ENCODE measurements at places on chromosomes 2 and 18.

DNA sequence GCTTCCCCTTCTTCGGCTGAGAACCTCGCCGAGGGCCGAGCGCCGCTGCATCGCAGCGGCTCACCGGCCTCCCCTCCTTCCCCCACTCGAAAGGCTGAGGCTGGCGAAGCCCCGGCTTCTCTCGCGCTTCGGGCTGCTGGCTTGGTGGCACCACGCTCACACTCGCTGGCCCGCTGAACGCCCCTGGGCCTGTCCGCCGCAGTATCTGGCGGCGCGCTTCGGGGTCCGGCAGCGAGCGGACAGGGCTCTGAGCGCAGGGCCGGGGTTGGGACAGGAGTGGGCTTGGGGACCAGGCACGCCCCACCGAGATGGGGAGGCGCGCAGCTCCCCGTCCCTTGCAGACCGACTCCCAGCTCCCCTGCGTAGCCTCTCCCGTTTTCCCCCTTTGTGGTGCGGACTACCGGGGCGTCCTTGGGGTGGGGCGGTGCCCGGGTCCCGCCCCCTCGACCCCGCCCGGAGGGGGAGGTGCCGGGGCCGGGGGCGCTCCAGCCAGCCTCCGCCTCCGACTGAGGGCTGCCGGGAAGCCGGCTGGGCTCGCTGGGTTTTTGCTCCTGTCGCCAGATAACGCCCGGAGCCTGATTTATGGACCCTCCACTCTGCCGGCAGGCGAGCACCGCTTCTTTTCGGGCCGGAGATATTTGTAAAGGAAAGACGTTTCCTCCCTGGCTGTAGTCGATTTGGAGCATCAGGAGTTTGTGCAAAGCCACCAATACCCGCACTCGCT lies 3.8 kb downstream of the GBX2 start:
- DNase-seq: peak; percentile 72

DNA sequence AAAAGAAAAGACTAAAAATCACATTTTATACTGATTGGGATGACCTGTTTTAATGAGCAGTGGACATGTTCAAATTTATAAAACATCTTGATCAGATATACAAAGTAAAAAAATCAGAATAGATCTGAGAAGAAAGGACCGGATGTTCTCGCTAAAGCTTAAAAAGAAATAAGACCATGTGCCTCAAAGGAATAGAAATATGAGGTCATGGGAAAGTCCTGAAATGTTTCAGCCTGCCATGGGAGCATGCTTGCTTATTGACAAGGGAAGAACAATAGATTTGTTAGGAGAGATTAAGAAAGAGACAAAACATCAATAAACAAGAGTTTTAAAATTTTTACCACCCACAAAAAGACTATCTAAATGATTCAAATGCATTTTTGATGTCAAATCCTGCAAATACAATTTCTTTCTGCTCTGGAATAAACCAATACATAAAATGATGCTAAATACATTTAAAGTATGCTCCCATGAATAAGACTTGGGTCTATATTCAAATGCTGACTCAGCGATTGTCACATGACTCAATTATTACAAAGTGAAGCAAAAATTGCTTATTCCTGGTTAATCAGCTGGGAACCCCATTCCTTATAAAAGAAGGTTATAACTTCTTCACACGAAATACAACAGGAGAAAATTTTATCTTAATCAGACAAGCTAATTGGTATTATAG lies 633.9 kb upstream of the PKDCC start:
- no peak for DNase-seq

DNA sequence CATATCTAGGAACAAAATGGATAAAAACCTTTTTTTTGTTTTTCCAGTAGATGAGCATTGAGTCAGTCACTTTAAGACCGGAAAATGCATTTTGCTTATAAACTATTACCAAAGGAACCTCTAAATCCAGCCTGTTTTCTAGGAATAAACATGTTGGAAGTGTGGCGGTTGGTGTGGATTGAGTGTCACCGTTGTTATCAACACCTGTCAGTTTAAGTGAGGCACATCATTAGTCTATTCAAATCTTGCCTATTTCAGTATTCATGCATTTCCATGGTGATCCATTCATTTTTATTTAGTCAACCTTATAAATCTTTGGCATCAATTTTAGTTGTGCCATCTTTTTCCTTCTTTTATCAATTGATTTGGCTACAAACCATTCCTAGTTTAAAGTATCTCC lies 3.3 kb downstream of the KLHL29 start:
- DNase-seq: no peak

GRCh38 chr2:143402451-143402850 lies 273.2 kb downstream of the ARHGAP15 start:
- no peak for DNase-seq

GRCh38 chr2:61736953-61737352 lies 116.9 kb downstream of the FAM161A start:
- DNase-seq: no peak

GRCh38 chr2:96502891-96503636 lies 2.1 kb downstream of the NEURL3 start:
- DNase-seq: no peak

DNA sequence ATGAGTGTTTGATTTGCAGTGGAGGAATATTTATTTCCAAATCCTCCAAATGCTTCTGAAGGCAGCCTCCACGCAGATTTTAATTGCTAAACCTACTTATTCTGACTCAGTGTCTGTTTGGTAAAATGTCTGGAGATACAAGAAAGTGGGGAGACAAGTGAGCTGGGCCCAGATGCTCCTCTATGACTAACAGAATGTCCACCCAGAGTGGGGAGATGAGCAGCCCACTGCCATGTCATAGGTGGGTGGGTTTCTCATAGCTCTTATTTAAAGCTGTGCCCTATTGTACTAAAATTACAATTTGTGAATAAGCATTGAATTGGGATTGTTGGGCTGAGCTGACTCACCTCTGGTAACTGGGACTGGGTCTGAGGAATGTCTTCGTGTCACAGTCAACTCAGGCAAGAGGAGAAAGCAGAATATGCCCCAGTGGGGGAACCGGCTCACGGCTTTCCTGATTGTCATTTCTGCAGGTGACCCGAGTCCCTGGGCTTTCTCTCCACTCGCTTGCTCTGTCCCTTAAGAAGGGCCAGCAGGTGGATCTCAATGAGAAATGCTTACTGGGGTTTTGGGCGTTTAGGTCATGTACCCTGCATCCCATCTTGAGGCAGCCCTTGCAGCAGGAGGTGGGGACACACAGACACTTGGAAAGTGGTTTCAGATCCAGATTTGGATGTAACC lies 116.3 kb upstream of the SPRED2 start:
- peak; percentile 24 for DNase-seq

DNA sequence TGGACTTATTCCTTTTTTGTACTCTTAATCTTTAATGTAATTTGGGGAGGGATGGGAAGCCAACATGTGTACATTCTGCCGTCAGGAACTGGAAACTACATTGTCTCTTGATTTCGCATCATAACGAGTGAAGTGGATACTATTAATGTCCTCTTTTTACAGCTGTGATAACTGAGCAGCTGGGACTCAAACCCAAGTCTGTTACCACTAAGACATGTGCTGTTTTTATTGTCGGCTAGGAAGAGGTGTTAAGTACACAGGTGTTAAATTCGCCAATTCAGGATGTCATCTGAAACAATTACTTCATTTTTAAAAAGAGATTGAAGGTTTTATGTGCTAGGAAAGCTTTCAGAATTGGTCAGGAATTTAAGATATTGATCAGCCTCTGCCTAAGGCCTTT lies 6.9 kb downstream of the GMCL1 start:
- no peak for DNase-seq

- no peak for DNase-seq
Observed at GRCh38 chr18:56043641-56044061, 455.7 kb upstream of the TCF4 start.

GRCh38 chr2:98769114-98769476 lies 38.2 kb upstream of the MGAT4A start:
- no peak for DNase-seq

DNA sequence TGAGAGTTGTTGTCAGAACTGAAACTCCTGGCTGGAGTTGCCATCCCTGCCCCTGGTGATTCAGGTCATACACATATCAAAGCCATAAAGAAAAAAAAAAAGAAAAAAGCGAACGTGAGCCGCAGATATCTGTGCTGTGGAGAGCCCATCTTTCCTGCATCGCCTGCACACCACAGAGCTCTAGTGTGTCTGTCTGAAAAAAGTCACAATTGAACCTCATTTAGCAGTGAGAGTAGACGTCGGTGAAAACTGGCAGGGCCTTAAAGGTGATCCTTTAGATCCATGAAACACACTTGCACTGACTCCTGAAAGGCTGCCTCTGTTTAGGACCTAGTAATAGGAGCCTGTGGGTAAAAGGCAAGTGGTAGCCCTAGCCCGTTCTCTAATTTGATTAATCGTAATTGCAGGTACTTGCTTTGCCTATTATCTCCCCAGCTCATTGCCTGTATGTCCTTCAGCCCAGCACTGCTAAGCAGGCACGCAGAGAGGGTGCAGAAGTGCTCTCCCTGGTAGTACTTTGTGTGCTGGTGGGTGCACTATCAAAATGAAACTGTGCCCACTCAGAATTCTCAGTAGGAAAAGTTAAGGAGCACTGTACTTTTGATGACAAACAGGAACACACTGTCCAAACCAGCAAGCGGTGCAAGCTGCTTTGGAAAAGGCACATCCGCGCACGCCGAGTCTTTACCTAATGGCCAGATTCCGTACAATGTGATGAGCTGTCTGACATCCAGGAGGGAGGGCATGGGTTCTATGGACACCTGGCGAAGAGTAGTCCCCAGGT lies 103.5 kb upstream of the ASB18 start:
- DNase-seq: no peak

GRCh38 chr2:31558401-31559295 lies 22.1 kb downstream of the SRD5A2 start:
- peak; percentile 40 for DNase-seq

DNA sequence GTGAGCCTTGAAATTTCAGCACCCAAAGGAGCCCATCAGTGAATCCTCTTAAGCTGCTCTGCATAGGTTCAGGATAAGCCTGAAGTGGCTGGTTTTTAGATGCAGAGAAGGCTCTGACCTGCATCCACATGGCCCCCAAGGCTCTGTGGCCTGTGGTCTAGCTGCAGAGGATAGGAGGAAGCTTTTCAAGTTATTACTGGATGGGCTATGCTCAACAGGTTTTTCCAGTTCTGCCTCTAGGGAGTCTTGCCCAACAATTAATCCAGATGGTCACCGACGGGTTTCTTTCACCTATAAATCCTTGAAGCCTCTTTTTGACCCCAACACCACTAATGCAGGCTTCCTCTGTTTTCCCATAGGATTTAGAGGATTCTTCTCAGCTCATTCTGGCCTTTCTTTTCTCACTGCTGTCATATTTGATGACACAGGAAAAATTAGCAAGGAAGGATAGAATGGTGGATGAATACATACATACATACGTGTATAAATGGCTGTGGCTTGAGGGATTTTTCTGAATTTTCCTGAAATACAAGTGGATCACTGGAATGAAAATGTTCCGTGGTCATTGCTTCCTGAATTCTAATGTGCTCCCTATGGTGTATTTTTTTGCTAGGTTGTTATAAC lies 52.2 kb upstream of the BCL2L11 start:
- no peak for DNase-seq

DNA sequence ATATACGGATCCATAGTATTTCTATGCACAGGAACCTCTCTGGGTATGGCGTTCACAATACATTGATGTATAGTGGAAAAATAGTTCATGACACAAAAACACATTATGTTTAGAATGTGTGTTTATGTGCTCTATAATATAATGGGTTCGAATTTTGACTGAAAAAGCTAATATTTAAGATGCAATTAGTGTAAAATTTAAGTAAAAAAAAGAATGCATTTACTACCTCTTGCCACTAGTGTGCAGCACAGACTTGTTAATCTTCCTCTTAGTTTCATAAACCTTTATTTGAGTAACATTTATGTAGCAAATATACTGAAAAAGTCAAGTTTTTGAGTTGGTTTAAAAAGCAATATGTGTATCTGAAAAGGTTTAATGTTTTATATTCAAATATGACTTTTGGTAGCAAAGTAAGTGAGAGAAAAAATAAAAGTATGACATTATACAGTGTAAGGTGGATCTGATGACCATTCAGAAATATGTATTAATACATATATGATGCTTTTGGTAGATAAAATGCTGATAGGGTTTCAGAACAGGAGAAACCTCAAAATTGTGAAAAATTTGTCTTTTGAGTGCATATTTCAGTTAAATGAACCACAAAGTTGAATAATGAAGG lies 49.4 kb downstream of the CCDC102B start:
- peak; percentile 43 for DNase-seq

All from EH (cell line).